ENCODE measurements at places on chromosomes 3 and 15. TPM values are rescaled to one million over a fixed set of nuclear protein-coding genes. Genes with fewer than 3 reads are reported as not detected.

TSEN2 gene
- total RNA-seq: 28.7 TPM

STAC gene
- total RNA-seq: under 0.01 TPM

LXN gene
- total RNA-seq: 26.5 TPM

SLC28A2 gene
- total RNA-seq: not detected

TMEM212 gene
- total RNA-seq: not detected

ACAP2 gene
- 109 TPM for total RNA-seq

WDR93 gene
- 0.15 TPM for total RNA-seq

PLD1 gene
- total RNA-seq: 59.6 TPM

ACSBG1 gene
- total RNA-seq: 0.33 TPM

ITGA11 gene
- 0.34 TPM for total RNA-seq

COL8A1 gene
- 3.4 TPM for total RNA-seq

ITIH4 gene
- 2.0 TPM for total RNA-seq

CLDN1 gene
- 2.8 TPM for total RNA-seq

EPHA3 gene
- total RNA-seq: under 0.01 TPM

ANKRD63 gene
- total RNA-seq: not detected

CHRM5 gene
- not detected for total RNA-seq

RAB11A gene
- 76.0 TPM for total RNA-seq

P2RY1 gene
- total RNA-seq: 5.1 TPM

SLC12A8 gene
- 1.5 TPM for total RNA-seq

SETD2 gene
- 31.6 TPM for total RNA-seq

ZBBX gene
- total RNA-seq: not detected

GP5 gene
- total RNA-seq: 0.15 TPM

OR5K2 gene
- not detected for total RNA-seq

TF gene
- 0.36 TPM for total RNA-seq

MINAR1 gene
- 2.2 TPM for total RNA-seq

NR2E3 gene
- not detected for total RNA-seq

ISL2 gene
- total RNA-seq: not detected

TRIM42 gene
- not detected for total RNA-seq

LIPC gene
- not detected for total RNA-seq

SLCO2A1 gene
- total RNA-seq: not detected

ZPLD1 gene
- total RNA-seq: not detected

SCAANT1 gene
- total RNA-seq: not detected

HHATL gene
- total RNA-seq: not detected
